ENCODE measurements at places on chromosomes 2 and 18.
A peak's percentile ranks its signal among the peaks of the same experiment; 100 is the strongest.

- DNase-seq = peak; percentile 85
Measured at GRCh38 chr2:181203412-181203811, 223.0 kb downstream of the UBE2E3 start.

DNA sequence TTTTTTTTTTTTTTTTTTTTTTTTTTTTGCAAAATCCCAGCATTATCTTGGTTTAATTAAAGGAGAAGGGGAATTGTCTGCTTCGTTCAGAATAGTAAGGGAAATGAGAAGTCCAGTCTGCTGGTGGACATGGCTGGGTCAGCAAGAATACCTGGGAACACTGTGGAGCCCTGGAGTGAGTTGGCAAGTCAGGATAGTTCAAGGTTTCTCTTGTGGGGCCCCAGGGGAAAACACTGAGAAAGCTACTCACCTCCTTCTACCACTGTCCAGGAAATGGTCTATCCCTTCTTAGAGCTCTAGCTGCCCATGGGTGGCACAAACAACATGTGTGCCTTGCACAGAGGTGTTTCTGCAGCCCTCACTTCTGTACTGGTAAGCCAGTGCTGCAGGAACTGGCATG is 169.1 kb upstream of the SIX2 start:
- no peak for DNase-seq

DNA sequence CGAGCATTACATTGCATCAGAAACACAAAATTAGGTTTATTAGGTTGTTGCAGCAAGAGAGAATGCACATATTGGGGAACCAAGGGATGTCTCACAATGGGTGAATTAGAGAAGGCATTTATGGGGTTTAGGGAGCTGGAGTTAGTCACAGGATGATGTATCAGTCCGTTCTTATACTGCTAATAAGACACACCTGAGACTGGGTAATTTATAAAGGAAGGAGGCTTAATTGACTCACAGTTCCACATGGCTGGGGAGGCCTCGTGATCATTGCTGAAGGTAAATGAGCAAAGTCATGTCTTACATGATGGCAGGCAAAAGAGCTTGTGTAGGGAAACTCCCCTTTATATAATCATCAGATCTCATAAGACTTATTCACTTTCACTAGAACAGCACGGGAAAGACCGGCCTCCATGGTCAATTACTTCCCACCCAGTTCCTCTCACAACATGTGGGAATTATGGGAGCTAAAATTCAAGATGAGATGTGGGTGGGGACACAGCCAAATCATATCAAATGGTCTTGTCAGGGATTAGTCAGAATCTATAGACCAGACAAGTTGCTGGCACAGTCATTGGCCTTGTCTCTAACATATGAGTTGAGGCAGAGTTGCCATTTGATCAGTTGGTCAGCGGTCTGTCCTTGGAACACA is 61.9 kb upstream of the RBMS1 start:
- no peak for DNase-seq

DNA sequence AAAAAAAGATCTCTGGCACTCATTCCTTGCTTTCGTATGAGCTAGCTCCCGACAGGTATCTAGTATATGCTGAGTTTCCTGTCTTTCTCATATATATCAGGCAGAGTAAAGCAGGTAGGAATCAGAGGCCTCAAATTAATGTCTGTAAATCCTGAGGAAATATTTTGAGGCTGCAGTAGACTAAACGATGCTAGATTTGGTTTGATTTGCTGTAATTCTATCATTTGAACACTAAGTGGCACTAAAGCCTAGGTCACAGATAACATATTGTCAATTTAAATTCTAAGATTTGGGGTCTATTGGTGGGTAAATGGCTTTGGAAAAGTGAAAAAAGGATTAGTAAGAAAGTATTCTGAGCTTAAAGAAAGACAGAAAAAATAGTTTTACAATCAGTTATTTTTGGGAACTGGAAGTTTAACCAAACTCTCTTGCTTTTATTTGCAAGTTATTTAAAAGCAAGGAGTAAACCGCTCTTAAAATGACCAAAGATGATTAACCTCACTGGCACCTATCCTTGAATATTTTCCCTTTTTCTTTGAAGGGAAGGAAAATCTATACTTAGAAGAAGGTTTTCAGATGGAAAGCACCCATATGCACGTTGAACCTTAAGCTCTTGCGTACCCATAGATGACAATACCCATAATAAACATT is 37.6 kb upstream of the SLC4A10 start:
- DNase-seq = peak; percentile 16

DNA sequence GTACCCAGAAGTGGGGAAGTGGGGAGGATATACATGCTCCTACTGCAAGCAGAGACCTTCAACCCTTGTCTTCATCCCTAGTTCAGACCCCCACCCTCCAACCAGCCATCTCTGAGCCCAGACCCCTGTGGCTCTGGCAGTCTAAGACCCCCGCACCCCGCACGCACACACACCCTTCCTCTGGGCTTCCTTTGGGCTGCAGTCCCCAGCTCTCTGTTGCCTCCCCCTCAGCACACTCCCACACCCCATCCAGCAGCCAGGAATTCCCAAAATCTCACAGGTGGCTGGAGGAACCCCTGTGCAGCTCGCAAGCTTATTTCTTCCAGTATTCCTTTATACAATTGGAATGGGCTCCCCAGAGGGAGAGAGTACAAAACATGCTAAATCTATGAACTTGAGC is 13.9 kb upstream of the GYPC start:
- DNase-seq = no peak

GRCh38 chr2:239165206-239165831 is 235.5 kb downstream of the HDAC4 start:
- DNase-seq = no peak

GRCh38 chr2:211026109-211026508 is 469.7 kb downstream of the CPS1 start:
- DNase-seq = no peak

DNA sequence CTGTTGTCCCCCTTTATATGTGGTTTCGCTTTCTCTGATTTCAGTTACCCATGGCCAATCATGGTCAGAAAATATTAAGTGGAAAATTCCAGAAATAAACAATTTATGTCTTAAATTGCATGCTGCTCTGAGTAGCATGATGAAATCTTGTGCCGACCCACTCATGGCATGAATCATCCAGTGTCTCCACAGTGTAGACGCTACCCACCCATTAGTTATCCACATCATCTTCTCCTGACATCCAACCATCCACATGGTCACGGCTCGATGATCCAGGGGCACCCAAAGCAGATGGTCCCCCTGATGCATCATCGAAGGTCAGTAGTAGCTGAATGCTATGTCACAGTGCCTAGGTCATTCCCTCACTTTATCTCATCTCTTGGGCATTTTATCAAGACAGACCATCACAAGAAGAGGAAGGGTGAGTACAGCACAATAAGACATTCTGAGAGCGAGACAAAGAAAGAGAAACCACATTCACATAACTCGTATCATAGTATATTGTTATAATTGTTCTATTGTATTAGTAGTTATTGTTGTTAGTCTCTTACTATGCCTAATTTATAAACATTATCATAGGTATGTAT is 44.1 kb upstream of the ACKR3 start:
- DNase-seq = peak; percentile 49

DNA sequence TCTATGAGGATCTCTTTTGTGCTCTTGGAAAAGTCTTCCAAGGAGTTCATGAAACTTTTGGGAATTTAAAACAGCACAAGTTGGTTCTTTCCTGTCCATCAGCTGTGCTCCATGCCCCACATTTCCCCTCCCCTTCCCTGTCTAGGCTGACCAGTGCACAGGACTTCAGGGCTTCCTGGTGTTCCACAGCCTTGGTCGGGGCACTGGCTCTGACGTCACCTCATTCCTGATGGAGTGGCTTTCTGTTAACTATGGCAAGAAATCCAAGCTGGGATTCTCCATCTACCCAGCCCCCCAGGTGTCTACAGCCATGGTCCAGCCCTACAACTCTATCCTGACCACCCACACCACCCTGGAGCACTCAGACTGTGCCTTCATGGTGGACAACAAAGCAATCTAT is 8.1 kb upstream of the DNAJB2 start:
- no peak for DNase-seq

DNA sequence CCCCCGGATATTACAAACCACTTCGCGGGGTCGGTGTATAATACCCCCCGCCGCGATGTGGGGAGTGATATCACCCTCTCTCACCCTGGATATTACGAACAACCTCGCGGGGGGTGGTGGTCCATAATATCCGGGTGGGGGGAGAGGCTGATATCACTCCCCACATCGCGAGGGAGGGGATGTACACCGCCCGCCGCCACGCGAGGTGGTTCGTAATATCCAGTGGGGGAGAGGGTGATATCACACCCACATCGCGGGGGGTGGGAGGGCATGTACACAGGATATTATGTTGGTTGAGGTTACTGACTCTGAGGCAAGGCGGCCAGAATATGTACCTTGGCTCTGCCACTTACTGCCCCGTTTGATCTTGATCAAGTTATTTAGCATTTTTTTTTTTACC is 14.8 kb upstream of the CWC22 start:
- DNase-seq = no peak

- peak; percentile 45 for DNase-seq
Measured at GRCh38 chr2:98412751-98413458, 31.8 kb upstream of the INPP4A start.

- no peak for DNase-seq
Measured at GRCh38 chr2:239601201-239601851, 200.5 kb upstream of the HDAC4 start.

DNA sequence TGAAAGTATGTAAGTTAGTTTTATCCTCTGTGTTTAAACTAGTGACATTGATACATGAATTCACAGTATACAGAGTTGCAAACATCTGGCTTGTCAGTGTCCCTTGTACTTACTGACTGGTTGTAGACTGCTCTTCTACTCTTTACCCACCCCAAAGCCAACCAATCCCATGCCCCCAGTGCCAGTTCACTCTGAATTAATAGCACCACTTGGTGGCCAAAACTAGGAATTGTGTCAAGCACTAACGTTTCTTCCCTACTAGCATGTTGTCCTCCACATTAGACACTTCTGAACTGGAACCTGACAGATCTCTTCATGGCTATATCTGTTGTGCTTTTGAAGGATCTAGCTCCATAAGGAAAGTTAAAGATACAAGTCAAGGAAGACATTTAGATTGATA is 27.2 kb upstream of the OTX1 start:
- DNase-seq = peak; percentile 24

- peak; percentile 59 for DNase-seq
Measured at GRCh38 chr2:85183479-85183878, 50.3 kb downstream of the TCF7L1 start.

DNA sequence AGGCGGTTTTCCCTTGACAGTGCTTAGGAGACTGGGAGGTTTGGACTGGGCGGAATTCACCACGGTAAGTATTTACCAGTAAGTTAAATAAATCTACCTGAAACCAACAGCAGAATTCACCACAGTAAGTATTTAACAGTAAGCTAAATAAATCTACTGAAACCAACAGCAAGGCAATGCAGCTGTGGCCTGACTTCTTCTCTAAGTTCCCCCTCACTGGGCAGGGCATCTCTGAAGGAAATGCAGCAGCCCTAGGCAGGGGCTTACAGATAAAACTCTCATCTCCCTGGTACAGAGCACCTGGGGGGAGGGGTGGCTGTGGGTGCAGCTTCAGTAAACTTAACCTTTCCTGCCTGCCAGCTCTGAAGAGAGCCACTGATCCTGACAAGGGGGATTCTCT is 432.5 kb upstream of the LRRTM1 start:
- DNase-seq = no peak

DNA sequence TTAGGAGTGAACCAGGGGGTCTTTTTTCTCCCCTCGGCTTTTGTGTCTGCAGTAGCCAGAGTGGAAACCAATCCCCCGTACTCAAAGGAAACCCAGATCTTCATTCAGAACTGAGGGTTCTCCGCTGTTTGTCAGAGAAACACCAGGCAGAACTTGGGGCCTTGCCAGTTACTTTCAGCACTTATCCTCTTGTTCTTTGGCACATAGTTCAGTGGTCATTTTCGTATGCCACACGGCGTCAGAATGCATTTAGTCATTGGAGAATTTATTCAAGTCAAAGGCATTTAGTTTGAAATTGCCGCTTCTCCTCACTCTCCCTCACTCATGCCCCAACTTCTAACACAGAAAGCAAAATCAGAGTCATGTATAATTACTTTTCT is 102.9 kb downstream of the CABLES1 start:
- no peak for DNase-seq

- DNase-seq = peak; percentile 94
Measured at GRCh38 chr2:220001751-220002150, 374.3 kb downstream of the SLC4A3 start.

GRCh38 chr2:184504252-184504651 is 94.1 kb upstream of the ZNF804A start:
- no peak for DNase-seq

DNA sequence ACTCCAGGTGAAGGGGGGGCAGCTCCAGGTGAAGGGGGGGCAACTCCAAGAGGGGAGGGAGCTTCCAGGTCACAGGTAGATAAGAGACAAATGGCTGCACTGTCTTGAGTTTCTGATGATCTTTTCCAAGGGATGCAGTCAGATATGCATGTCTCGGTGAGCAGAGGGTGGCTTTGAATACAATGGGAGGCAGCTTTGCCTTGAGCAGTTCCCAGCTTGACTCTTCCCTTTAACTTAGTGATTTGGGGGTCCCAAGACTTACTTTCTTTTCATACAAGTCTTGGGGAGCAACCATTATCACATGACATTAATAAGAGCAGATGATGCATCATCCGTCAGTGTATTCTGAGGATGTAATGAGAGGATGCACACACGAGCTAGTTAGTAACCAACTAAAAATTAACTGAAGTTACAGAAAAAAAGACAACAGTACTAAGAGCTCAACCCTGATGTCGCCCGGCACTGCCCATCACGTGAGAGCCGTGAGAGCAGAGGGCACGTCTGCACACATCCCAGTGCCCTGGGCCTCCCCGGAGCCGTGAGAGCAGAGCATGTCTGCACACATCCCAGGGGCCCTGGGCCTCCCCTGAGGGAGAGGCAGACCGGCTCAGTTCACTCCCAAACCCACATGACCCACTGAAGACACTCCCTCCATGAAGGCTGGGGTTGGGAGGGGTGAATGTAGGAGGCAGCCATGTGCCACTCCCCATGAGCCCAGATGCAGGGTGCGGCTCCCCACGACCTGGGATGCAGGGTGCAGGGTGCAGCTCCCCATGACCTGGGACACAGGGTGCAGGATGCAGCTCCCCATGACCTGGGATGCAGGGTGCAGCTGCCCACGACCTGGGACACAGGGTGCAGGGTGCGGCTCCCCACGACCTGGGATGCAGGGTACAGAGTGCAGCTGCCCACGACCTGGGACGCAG is 39.4 kb downstream of the PXDN start:
- no peak for DNase-seq

DNA sequence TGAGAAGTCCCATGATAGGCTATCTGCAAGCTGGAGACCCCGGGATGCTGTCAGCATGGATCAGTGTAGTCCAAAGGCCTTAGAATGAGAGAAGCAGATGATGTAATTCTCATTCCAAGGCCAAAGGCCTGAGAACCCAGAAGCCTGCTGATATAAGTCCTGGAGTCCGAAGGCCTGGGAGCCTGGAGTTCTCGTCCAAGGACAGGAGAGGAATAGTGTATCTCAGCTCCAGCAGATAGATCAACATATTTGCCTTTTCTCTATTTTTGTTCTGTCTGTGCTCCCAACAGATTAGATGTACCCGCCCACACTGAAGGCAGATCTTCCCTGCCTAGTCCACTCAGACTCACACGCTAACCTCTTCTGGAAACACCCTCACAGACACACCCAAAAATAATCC is 454.9 kb upstream of the CHAC2 start:
- no peak for DNase-seq

Measured in fibroblast of skin of abdomen (primary cell).